Kidney glomerular epithelial cell (primary cell): ENCODE measurements at places on chromosomes 13 and 19.

- DNase-seq = no peak
These were observed 15.3 kb downstream of the NKPD1 start for GRCh38 chr19:45145270-45146189.

GRCh38 chr13:32969516-32969941 lies 46.7 kb upstream of the KL start:
- DNase-seq = peak; percentile 89

- DNase-seq = no peak
These were observed 87.3 kb downstream of the STK24 start for GRCh38 chr13:98489446-98490194.

DNA sequence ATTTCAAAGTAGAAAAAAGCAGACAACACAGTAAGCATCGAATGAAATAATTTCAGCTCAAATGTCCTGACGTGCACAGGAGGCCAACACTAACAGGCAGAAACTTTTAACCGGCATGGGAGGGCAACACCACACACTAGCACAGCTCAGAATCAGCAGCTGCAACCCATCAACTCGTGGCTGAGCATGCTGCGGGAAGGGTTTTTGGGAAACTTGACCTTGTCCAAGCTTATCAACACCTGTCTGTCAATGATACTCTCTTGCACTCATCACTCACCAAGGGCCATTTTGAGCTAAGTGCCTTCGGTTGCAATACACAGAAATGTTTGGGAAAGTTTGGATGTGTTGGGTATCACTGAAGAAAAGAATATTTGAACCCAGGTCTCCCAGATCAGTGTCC lies 483.7 kb downstream of the TSHZ3 start:
- DNase-seq = no peak

- peak; percentile 51 for DNase-seq
These were observed at the start of gene LPAR6 for GRCh38 chr13:48412881-48413351. Gene LPAR6 (minus strand): TSS chr13:48413113. CDS start chr13:48412423, 690 bp downstream.

- DNase-seq = no peak
These were observed 252.6 kb downstream of the RAP2A start for GRCh38 chr13:97686594-97686993.

- DNase-seq = no peak
These were observed 3.5 kb downstream of the IER2 start for GRCh38 chr19:13153569-13154240.

- peak; percentile 95 for DNase-seq
These were observed 501.5 kb downstream of the SUCLA2 start for GRCh38 chr13:47499358-47500150.

- DNase-seq = peak; percentile 39
These were observed 1.9 kb downstream of the RRAS start for GRCh38 chr19:49637821-49638738.

- DNase-seq = peak; percentile 4
These were observed 3.1 kb downstream of the FGF9 start for GRCh38 chr13:21673789-21674489.

GRCh38 chr13:34967851-34968562 lies 25.9 kb downstream of the NBEA start:
- no peak for DNase-seq

GRCh38 chr19:6076675-6077463 lies 33.4 kb downstream of the RFX2 start:
- peak; percentile 67 for DNase-seq

DNA sequence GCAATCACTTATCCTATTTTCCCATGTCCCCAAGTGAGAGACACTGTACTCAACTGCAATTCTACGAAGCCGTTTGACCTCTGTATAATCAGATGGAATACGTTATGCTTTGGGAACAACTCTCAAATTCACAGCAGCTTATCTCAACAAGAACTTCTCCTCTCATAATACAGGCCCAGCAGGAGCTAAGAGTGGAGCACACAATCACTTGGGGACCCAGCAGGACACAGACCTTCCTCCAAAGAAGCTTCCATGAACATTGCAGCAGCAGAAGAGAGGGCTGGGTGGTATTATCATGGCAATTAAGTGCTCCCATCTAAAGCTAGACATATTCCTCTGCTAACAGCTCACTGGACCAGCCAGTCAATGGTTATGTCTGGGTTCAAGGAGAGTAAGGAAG lies 428.3 kb upstream of the MIR17HG start:
- DNase-seq = no peak

GRCh38 chr13:79777504-79777903 lies 296.5 kb downstream of the NDFIP2 start:
- no peak for DNase-seq
